ENCODE measurements at places on chromosomes 5 and 9.

DNA sequence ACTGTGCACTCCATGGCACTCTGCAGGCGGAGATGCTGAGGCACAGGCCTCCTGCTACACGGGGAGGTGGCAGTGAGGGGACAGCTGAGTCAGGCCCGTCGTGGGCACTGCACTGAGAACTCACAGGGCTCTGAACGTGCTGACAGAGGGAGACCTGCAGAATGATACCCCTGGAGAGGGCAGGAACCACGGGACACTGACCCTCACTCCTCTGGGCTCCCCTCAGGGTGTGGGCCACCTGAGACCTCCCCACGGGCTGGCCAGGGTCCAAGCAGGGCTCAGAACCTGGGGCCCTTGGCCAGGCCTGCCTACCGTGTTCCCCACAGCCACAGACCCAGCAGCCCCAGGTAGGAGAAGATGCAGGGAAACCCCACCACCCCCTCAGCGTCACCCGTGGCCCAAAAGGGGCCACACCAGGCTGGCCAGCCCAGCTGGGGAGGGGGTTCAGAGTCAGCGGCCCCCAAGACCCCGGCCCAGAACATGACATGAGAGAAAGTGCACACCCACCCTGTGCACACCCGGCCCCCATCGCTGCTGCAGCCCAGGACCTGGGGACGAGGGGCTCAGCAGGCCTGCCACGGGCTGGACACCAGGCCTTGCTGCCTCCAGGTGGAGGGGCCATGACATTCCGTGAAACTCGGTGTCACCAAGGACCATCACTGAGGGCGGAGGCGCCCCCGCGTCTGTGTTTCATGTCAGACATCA lies 30.9 kb downstream of the GLT6D1 start:
- peak; percentile 24 for DNase-seq

DNA sequence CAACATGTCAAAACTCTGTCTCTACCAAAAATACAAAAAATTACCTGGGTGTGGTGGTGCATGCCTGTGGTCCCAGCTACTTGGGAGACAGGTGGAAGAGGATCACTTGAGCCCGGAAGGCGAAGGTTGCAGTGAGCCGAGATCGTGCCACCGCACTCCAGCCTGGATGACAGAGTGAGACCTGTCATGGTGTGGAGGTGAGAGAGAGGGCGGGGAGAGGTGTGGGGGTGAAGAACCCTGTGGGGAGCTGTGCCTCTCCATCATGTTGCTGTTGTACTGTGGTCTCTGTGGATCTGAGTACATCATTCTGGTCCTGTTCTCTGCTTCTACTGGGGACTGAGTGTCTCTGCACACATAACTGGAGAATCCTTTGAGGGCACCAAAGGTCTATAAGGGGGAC lies 11.3 kb upstream of the SLC34A1 start:
- DNase-seq: no peak

GRCh38 chr9:5840788-5841187 lies 7.9 kb upstream of the ERMP1 start:
- DNase-seq: no peak

DNA sequence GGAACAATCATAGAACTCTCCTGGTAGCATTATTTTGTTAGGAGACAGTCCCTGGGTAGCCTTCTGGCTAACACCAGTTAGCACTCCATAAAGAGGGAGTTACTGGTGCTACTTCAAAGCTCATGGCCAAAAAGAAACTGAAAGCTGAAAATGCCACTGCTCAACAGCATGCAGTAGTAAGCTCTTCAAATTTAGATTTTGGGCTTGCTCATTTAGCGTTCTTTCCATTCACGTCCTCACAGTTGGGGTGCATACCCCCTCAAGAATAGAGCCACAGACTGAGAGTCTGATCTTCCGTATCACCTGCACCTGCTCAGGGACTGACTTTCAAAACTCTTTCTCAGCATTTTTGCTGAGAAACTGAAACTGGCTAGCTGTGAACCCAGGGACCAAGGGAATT lies 24.7 kb downstream of the NTRK2 start:
- no peak for DNase-seq

GRCh38 chr5:6837519-6838110 lies 124.4 kb downstream of the TENT4A start:
- peak; percentile 58 for DNase-seq

DNA sequence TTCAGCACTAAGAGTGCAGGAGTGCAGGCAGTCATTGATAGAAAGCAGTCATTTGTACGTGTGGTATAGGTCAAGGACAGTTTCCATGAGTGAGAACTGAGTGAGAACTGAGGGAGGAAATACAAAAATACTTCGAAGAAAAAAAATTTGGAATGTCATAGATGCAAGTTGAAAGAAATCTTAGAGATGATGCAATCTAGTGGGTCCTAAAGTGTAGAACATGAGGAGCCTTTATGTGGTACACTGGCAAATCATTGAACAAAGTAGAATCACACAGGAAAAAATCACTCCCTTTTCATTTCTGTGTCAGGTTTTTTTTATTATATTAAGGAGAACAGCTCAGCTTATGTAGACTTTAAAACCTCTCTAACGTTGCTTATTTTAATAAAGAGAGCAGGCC lies 26.4 kb upstream of the SLC1A1 start:
- no peak for DNase-seq

- DNase-seq: no peak
Observed at GRCh38 chr9:132596200-132596599, 13.8 kb downstream of the BARHL1 start.

- no peak for DNase-seq
Observed at GRCh38 chr5:151151793-151152192, 5.8 kb downstream of the ANXA6 start.

DNA sequence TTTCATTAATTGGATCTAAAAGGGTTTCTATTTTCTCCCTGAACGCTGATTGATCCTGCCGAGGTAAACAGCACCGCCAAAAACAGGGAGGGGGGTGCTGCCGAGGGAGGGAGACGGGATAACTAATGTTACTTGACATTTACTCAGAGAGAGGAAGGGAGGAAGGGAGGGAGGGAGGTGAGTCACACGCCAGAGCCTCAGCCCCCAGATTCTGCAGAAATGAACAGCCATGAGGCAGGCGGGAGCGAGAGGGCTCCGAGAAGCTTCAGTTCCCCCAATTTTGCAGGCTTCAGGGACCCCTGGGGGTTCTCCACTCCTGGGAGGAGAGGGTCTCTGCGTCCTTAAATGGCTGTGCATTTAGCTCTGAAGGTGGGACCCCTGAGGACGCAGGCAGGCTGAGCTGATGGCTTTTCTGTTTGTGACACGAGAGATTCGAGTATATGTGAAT lies 59.1 kb upstream of the IER5L start:
- no peak for DNase-seq

GRCh38 chr5:69467442-69468225 lies 25.0 kb upstream of the OCLN start:
- no peak for DNase-seq

DNA sequence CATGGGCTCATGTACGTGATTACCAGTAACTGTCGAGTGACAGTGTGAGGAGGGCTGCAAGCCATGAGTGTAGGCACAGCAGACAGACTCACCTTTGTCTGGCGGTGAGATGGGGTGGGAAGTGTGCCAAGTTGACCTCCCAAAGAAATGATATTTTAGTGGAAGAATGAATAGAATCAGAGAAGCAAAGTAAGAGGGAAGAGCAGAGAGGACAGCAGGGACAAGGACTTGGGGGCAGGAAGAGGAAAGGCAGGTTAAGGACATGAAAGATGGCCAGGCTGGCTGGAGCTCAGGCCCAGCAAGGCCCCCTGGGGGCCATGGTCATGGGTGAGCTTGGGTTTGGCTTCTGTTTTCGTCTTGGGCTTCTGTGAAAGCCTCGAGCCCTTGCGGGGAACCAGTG lies 20.2 kb downstream of the TGFBI start:
- DNase-seq: no peak

- DNase-seq: no peak
Observed at GRCh38 chr5:73957397-73958001, 331.5 kb downstream of the ARHGEF28 start.

GRCh38 chr5:167205881-167206280 lies 1085.6 kb upstream of the WWC1 start:
- no peak for DNase-seq
